ENCODE measurements at places on chromosomes 3 and 15.

DNA sequence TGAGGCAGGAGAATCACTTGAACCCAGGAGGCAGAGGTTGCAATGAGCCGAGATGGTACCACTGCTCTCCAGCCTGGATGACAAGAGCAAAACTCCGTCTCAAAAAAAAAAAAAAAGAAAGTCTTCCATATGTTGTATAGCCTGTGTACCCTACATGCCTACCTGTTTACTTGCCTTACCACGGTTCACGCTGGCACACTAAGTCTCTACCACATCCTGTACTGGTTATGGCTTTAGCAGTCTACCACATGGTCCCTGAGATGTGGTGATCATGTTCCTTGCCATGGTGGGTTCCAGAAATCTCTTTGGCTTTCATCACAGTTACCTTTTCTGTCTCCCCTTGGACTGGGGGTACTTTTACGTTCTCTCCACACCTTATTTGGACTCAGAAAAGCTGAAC is 63.8 kb upstream of the TBC1D5 start:
- no peak overlapping the region for H3K27ac ChIP-seq
- H3K4me1 ChIP-seq, result no peaks in the 10 kb centered on the region
- no peaks in the 10 kb centered on the region for H3K36me3 ChIP-seq
- H3K4me3 ChIP-seq, result no peak overlapping the region
- no peaks in the 10 kb centered on the region for H3K27me3 ChIP-seq
- DNase-seq, result no peak

- peaks cover 5% of the 10 kb centered on the region for H3K4me1 ChIP-seq
- H3K27me3 ChIP-seq, result no peaks in the 10 kb centered on the region
- H3K4me3 ChIP-seq, result no peak overlapping the region
- H3K36me3 ChIP-seq, result no peaks in the 10 kb centered on the region
Measured at GRCh38 chr15:40162552-40162951, 1.7 kb downstream of the BUB1B start.

GRCh38 chr3:139339219-139339906 is 4.5 kb upstream of the MRPS22 start:
- H3K4me1 ChIP-seq, result peaks cover 5% of the 10 kb centered on the region
- no peak overlapping the region for H3K27ac ChIP-seq
- no peaks in the 10 kb centered on the region for H3K36me3 ChIP-seq
- H3K27me3 ChIP-seq, result no peaks in the 10 kb centered on the region
- no peak for DNase-seq

- no peak overlapping the region for H3K27ac ChIP-seq
- DNase-seq, result no peak
- no peaks in the 10 kb centered on the region for H3K27me3 ChIP-seq
- no peak overlapping the region for H3K4me3 ChIP-seq
- no peaks in the 10 kb centered on the region for H3K36me3 ChIP-seq
Measured at GRCh38 chr3:188390775-188391443, 237.0 kb downstream of the LPP start.

- no peak for DNase-seq
- H3K27ac ChIP-seq, result no peak overlapping the region
- peaks cover 7% of the 10 kb centered on the region for H3K4me1 ChIP-seq
Measured at GRCh38 chr3:139659511-139659910, 18.3 kb downstream of the NMNAT3 start.

DNA sequence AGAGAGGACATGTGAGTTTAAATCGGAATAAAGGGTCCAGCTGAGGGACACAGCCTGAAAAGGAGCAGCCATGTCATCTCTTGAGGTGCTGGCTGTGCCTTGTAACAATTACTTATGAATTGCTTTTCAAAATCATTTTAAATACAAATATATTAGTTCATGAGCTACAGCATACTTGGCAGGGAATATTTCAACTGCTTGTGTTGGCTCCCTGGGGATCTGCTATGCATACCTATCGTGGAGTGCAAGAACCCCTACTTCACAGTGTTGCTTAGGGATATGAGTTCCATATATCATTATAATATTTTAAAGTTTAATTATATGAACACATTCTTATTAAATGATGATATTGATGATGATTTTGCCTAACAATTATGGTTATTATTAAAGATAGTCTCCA is 19.1 kb upstream of the P2RY14 start:
- H3K4me1 ChIP-seq, result no peaks in the 10 kb centered on the region
- no peak overlapping the region for H3K27ac ChIP-seq
- no peak overlapping the region for H3K4me3 ChIP-seq
- no peaks in the 10 kb centered on the region for H3K27me3 ChIP-seq
- no peaks in the 10 kb centered on the region for H3K36me3 ChIP-seq

DNA sequence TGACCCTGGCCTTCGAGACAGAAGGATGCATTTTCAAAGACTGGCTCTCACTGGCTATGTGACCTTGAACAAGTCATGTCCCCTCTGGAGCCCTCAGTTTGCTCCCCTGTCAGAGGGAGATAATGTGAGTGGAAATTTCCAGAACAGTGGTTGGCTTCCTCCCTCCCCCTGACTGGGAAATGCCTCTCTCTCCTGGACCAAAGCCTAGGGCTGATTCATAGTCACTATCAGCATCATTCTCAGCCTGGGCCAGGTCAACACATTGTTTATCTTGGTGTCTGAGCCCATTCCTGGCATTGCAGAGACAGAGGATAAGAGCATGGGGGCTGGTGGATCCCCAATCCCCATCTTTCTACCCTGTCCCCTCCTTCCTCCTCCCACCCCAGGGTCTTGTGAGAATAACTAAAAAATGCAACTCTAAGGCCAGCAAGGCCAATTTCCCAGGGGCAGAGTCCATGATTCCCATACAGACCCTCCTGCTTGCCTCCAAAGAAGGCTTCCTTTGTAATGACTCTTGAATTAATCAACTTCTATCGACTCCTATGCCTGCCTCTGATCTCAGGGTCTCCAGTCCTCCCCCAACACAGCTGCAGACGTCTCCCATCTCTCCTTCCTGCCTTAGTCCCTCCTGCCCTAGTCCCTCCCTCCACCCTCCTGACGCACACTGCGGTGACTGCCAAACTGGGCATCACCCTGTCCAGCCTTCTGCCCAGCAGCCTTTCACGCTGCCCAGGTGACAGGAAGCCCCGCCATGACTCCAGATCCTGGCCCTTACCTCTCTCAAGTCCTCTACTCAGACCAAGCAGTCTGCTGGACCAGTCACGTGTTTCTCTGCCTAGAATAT is 35.4 kb upstream of the CORO2B start:
- peak; percentile 59 for DNase-seq
- no peaks in the 10 kb centered on the region for H3K27me3 ChIP-seq
- peak overlapping the region; percentile 48 for H3K27ac ChIP-seq
- no peak overlapping the region for H3K4me3 ChIP-seq
- H3K36me3 ChIP-seq, result no peaks in the 10 kb centered on the region

DNA sequence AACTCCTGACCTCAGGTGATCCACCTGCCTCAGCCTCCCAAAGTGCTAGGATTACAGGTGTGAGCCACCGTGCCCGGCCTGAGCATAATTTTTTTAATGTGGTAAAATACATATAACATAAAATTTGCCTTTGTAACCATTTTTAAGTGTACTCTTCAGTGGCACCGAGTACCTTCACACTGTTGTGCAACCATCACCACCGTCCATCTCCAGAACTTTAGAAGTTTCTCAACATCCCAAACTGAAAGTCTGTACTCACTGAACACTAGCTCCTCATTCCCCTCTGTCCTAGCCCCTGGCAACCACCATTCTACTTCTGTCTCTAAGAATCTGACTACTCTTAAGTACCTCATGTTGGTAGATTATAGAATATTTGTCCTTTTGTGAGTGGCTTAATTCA is 35.2 kb downstream of the LRIG1 start:
- no peak for DNase-seq
- H3K4me3 ChIP-seq, result no peak overlapping the region
- H3K4me1 ChIP-seq, result peaks cover 8% of the 10 kb centered on the region
- no peak overlapping the region for H3K27ac ChIP-seq
- no peaks in the 10 kb centered on the region for H3K36me3 ChIP-seq

DNA sequence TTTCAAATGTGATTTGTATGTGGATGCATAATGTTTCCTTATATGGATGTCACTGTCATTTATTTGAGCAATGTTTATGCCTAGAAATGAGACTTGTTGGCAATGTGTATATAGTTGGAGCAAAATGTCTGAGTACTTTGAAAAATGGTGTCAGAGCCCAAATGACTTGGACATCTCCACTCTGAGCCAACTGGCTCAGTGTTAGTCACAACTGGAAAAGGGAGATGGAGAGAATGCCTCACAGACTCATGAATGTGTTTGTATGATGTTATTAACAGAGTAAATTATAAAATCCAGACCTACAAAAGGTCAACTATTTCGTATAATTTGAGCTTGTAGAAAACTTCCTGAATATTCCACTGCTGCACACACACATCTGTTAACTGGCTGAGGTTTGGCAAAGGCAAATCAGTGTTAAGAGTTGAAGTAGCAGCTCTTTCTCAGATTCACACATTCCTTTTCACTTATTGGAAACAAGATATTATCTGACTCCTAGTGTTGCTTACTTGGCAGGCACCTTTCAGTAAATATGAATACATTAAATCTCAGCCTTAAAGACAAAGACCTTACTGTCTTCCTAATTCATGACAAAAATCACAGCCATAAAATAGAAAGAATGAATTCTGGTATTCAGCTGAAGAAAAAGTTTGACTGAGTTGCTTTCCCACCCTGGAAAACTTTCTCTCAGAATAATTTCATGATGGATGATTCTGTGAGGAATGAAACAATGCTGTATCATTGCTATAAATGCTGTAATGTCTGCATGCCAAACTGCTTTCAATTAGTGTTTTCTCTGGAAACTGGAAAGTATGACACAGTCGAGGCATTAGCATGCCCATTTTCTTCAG is 27.0 kb downstream of the ADIPOQ start:
- no peak overlapping the region for H3K27ac ChIP-seq
- no peak overlapping the region for H3K4me3 ChIP-seq
- DNase-seq, result no peak
- H3K36me3 ChIP-seq, result no peaks in the 10 kb centered on the region

DNA sequence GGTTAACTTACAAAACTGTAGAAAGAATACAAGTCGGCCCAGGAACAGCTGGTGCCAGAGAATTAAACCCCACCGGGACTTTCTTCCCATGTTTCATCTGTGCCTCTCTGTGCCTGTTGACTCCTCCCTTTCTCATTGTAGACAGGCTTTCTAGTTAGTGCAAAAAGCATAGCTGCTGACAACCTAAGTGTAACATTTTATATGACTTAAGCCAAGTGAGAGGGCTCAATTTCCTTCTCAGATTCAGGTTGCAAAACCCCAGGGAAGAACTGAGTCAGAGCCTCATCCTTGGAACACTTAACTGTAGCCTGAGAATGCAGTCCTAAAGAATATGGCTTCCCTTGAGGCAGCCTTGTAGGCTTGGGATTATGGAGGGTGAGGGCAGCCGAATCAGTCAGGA is 302.5 kb upstream of the AZI2 start:
- H3K36me3 ChIP-seq, result no peaks in the 10 kb centered on the region
- H3K4me1 ChIP-seq, result peaks cover 1% of the 10 kb centered on the region
- no peak for DNase-seq
- H3K27ac ChIP-seq, result no peak overlapping the region
- H3K4me3 ChIP-seq, result no peak overlapping the region

DNA sequence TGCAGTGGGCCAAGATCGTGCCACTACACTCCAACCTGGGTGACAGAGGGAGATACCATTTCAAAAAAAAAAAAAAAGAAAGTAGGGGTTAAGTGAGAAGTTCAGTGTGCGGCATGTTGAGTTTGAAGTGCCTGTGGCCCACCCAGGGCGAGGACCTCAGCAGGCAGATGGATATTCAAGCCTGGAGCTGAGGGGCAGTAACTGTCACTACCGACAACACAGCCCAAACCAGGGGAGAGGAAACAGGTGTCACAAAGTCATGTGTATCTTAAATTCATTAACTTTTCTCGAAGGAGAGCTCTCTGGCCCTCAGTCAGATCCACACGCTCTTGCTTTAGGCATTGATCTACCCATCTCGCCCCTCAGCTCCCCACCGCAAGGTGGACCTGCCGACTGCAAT is 45.3 kb downstream of the FEM1B start:
- no peaks in the 10 kb centered on the region for H3K36me3 ChIP-seq
- no peak for DNase-seq
- no peak overlapping the region for H3K27ac ChIP-seq
- H3K4me3 ChIP-seq, result no peak overlapping the region
- H3K4me1 ChIP-seq, result no peaks in the 10 kb centered on the region
- no peaks in the 10 kb centered on the region for H3K27me3 ChIP-seq
